ENCODE measurements at places on chromosomes 1 and 21.

- no peak for DNase-seq
Observed at GRCh38 chr1:87950369-87950768, 621.7 kb downstream of the LMO4 start.

- DNase-seq = no peak
Observed at GRCh38 chr1:114668784-114669561, 876 bp downstream of the DENND2C start.

DNA sequence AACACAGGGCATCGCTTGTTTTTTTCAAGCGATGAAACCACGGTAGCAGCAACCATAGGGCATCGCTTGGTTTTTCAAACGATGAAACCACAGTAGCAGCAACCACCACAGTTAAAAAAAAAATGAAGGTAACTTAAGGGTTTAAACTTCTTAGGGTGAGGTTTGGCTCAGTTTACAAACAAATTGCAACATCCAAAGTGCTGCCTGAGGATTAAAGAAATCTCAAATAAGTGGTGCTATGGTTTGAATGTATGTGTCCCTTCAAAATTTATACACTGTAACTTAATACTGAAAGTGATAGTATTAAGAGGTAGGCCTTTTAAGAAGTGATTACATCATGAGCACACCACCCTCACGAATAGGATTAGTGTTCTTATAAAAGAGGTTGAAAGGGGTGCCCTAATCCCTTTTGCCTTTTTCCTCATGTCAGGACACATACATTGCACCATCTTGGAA lies 6.4 kb upstream of the GBP5 start:
- DNase-seq = no peak

GRCh38 chr21:41506611-41507520 lies 1.1 kb downstream of the TMPRSS2 start:
- DNase-seq = no peak

GRCh38 chr1:43382027-43382779 lies 7.4 kb downstream of the MED8 start:
- DNase-seq = no peak

DNA sequence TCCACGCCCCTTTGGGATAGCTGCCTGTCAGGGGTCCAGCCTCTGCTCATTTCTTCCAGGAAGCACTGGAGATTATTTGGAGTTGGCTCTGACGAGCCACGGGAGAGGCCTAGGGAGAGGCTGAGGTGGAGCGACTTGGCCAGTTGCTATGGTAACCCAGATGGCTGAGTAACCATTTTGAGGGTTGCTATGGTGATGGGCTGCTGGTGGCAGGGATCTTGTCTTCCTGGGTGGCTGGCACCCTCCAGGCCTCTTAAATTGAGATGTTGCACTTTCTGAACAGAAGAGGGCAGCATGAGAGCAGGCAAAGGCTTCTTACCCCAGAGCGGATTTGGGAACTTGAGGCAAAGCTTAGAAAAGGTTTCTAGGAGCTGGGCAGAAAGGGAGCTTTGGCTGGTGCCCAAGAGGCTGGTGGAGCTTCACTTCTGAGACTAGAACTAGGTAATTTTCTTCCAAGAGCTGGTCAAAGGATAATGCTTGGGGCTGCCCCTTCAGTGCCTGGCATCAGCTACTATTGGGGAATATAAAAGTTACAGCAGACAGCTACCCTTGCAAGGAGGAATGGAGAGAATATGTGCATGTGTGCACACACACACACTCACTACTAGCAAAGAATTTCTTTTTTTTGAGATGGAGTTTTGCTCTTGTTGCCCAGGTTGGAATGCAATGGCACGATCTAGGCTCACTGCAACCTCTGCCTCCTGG lies 72.5 kb downstream of the NDUFS5 start:
- peak; percentile 48 for DNase-seq

- no peak for DNase-seq
Observed at GRCh38 chr1:202967684-202968281, 726 bp upstream of the CYB5R1 start.

- no peak for DNase-seq
Observed at GRCh38 chr1:36737767-36738166, 255.1 kb upstream of the CSF3R start.

DNA sequence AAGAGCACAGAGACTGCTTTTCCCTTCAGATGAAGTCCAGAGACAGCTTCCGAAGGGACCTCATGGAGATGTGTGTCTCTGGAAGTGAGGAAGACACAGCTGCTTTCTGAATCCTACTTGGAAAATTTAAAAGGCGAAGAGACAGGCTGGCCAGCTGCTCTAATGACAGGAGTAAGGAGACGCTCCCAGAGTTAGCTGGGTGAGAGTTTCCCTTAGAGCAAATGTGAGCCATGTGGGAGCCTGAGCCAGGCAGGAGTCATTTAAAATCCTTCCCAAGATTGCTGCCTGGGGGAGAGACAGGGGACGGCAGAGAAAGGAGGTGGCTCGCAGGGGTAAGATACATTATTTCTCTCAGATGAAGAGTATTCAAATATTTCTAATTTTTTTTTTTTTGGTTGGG lies 53.1 kb downstream of the ZNF326 start:
- DNase-seq = no peak

DNA sequence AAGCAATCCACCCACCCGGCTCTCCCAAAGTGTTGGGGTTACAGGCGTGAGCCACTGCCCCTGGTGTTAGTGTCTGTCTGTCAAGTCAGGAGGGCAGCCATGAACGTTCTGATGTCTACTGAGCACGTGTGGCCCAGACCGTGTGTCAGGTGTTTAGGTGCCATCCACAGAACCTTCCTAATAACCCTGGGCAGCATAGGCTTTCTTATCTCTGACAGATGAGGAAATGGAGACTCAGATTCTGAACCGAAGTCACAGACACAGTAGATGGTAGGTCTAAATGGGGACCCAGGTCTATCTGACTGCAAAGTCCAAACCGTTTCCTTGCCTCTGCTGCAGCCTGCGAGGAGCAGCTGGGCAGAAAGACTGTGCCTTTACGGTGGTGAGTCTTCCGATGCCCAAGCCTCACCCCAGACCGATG lies 622 bp upstream of the IL6R start:
- no peak for DNase-seq

DNA sequence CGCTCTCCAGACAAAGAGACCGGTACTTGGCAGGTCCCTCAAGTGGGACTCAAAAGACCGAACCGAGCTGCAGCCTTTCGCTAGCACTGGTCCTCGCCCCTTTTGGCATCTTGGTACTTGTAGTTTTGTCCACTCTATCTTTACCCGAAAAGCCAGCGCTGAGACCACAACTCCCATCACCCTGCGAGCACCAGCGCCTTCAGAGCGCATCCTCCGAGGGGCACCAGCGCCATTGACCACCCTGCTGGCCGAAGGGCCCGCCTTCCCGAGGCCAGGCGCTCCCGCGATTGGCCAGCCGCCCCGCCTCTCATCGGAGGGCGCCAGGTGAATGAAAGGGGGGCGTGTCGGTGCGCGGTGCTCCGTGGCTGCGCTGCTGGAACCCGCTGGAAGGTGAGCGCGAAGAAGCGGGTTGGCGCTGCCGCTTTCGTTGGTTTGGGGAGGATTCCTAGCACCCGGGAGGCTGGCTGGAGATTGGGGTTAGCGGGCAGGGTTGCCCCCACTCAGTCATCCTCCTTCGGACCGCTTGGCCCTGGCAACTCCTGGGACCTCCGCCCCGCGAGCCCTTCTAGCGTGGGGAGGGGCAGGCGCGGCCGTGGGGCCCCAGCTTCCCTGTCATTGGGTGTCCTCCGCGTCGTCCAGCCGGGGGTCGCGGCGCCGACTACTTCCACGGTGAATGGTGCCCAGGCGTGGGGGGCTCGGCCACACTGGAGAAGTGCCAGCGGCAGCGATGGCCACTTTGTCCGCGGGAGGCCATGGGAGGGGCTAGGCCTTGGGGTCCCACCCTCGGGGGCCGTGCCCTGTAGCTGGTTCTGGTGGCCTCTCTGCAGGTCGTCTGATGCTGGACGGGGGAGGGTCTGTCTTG lies at the start of gene ZBTB8B:
Gene ZBTB8B (plus strand): TSS at position 357 of the 862 bp plus-strand sequence. CDS start 5,553 bp downstream, outside the sequence.
- DNase-seq = peak; percentile 42

DNA sequence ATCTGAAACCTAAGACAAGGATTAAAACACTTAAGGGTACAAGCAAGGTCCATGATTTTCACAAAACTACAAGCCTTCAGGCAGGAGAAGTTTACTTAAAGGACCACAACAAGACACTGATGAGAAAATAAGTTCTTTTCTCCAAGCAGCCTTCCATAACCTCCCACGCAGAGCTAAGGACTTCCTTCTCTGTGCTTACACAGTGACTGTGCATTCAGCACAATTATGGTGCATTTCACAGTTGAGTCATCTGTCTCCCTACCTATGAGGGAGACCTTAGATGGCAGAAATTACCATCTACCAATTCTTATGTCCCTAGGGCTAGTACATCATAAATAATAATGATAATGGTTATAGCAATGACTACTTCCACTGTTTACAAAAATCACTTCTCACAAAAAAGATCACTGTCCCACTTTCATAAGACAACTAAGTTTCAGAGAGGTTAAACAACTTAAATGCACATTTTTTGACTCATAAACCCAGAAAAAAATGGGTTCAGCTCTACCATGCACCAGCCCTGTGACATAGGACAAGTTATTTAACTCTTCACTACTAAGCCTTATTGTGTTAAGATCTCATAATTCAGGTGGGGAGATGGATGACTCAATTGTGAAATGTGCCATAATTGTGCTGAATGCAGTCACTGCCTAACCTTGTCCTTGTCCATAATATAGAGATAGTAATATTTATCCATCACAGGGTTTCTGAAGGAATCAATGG lies 45.3 kb downstream of the TARBP1 start:
- DNase-seq = no peak

DNA sequence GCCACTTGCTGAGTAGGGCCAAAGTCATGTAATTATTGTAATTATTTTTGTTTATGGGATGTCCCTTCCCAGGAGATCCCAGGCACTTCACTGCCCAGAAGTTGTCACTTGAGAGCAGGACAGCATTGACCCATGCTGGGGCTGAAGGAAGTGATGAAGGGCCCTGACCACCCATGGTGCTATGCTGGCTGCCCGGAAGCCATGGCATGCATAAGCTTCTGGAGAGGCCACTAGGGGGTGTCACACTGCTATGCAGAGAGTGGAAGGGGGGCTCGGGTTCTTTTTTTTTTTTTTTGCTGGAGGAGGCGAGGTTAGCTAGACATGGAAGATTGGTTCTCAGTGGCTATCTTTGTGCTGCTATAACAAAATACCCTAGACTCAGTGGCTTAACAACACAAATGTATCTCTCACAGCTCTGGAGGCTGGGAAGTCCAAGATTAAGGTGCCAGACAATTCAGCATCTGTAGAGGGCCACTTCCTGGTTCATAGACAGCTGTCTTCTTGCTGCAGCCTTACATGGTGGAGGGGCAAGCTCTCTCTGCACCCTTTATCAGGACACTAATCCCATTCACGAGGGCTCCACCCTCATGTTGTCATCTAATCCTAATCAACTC lies 84.9 kb downstream of the CNIH3 start:
- DNase-seq = no peak

DNA sequence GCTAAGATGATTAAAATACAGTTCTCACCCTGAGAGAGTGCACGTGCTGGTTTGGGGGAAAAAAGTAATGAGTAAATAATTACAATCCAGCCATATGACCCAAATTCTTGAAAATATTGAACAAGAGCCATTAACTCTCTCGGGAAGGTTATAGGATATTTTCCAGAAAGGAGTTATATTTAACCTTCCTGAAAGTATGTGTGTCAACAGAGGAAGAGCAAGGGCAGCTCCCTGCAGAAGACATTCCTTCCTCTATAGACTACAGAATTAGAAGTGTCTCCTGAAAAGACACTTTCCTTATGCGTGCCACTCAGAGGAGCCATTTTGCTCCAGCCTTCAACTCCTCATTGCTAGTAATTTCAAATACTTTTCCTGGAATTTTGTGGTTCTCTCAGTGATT lies 648.7 kb downstream of the USP25 start:
- no peak for DNase-seq

DNA sequence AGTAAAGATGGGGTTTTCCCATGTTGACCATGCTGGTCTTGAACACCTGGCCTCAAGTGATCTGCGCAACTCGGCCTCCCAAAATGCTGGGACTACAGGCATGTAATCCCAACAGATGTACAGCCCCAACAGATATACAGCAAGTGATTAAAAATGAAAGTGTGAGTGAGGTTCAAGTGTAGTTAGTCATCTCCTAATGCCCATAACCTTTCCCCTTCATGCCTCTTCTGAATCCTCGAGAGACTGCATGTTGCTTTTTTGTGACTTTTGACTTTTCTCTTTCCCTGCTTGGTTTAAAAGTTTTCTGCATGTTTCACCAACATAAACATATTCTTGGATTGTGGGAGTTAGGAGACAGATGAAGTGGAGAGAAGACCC lies 31.2 kb downstream of the KCNK2 start:
- no peak for DNase-seq

- no peak for DNase-seq
Observed at GRCh38 chr21:42401154-42401553, 2.5 kb upstream of the UBASH3A start.

- no peak for DNase-seq
Observed at GRCh38 chr1:214404571-214405213, 123.7 kb downstream of the SMYD2 start.

GRCh38 chr1:112625696-112626095 lies 6.1 kb downstream of the CAPZA1 start:
- no peak for DNase-seq

- no peak for DNase-seq
Observed at GRCh38 chr1:162943622-162944021, 82.6 kb upstream of the CCDC190 start.

DNA sequence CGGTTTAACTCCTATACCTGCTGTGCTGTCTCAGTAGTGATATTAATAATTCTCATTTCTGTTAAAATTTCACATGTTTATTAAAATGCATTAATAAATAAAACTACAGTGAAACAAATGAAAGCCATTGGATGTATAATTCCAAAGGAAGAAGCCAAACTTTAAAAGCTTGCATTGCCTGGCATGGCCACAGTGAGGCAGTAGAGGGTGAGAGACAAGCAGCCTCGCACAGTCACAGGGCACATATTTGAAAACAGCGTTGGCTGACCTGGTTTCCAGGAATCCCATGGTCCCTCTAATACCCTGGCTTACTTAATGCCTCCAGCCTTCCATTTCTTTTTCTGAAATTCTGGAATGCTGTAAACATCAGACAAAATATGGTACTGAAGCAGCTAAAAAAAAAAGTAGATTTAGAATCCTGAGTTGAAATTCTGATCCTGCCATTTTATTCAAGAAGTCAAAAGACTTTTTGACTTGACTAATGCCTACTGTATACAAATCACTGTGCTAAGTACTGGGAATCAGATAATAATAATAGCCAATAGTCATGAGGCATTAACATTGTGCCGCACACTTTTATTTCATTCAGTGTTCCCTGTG lies 6.7 kb upstream of the RNASEL start:
- DNase-seq = peak; percentile 73

DNA sequence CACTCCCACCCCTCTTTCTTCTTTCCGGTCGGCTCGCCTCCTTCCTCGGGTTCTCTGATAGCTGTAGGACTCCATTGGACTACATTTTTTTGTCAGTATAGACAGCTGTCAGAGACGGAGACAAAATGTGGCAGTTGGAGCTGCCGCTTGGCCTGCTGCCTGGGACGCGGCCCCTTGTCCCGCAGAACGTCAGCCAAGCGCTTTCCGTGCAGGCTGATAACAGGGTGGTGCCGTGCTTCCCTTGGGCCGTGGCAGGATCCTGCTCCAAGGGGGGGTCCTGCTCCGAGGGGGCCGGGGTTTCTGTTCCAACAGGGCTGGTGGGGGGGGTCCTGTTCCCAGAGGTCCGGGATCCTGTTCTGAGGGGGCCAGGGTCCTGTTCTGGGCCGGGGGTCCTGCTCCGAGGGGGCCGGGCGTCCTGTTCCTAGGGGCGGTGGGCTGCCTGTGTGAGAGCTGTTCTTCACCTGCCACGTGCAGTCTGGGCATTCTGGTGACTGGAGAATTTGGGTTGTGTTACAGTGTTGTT lies 4.9 kb downstream of the SKI start:
- no peak for DNase-seq

Data from stimulated activated CD4-positive, alpha-beta T cell treated with anti-CD3 and anti-CD28 coated beads, Interleukin-2, amount 100 ng/mL, for 48 hours (primary cell).